Naive thymus-derived CD8-positive, alpha-beta T cell (primary cell): ENCODE measurements at places on chromosomes 3 and 15. TPM values are rescaled to one million over a fixed set of nuclear protein-coding genes. Genes with fewer than 3 reads are reported as not detected.

GRCh38 chr3:16372362-16373292 is 107.6 kb downstream of the OXNAD1 start:
- no peak for DNase-seq

The PRSS50 gene
- not detected for polyA plus RNA-seq

The SLC2A2 gene
- not detected for polyA plus RNA-seq

DNA sequence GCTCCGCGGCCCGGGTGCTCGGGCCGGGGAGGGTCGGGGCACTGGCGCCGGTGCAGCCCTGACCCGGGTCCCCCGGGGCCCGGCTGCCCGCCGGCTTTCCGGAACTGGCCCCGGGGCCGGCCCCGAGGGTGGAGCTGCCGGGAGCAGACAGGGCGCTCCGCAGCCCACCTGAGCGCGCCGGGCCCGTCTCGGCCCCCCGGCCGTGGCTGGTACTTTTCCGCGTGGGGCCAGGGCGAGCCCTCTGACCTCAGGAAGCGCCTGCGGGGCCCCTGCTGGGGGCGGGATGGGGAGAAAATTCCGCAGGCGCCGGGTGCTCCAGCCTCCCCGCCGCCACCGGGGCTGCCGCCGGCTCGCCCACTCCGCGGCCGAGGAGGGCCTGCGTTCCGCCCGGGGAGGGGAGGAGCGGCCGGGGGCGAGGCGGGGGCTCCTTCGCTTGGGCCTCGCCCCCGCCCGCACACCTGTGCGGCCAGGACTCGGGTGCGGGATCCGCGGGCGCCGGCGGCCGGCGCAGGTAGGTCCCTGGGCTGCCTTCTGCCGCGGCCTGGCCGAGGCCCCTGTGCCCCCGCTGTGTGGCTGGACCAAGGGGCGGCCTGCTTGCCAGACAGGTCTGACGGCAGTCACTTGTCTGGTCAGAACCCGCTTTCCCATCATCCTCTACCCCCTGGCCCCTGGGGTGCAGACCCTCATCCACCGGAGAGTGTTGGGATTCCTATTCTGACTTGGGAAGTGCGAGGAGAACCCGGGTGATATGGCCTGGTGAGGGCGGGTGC is 3.5 kb downstream of the FURIN start:
- no peak for DNase-seq

DNA sequence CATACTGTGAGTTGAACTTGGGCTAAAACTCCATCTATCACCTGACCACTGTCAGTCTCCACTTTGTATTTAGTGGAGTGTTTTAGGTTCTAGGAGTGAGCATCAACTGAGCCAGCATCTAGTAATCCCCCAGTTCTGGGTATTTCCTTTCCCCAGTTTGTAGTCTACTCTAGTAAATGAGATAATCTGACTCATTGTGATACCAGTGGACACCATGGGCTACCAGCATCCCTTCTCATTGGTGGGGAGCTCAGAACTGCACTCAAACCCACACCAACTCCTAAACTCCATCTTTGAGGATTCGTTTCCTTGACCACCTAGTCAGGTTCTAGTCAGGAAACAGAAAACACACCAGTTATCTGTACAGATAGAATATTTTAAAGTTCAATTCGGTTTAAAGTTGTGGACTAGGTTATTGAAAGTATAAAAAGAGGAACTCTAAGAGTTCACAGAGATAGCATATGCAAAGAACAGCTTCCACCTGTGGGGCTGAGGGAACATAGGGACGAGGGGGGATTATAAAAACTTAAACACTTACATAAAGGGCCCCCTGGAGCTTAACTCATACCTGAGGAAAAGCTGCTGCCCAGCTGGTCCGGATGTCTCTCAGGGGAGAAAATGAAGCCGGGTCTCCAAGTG is 36.0 kb downstream of the LEO1 start:
- DNase-seq, result no peak

The TGM5 gene
- polyA plus RNA-seq, result not detected

The HLTF gene
- polyA plus RNA-seq, result 31.0 TPM

The SPINT1 gene
- 0.16 TPM for polyA plus RNA-seq

The HYAL3 gene
- polyA plus RNA-seq, result 2.5 TPM
